ENCODE measurements at places on chromosomes 3 and 15.

DNA sequence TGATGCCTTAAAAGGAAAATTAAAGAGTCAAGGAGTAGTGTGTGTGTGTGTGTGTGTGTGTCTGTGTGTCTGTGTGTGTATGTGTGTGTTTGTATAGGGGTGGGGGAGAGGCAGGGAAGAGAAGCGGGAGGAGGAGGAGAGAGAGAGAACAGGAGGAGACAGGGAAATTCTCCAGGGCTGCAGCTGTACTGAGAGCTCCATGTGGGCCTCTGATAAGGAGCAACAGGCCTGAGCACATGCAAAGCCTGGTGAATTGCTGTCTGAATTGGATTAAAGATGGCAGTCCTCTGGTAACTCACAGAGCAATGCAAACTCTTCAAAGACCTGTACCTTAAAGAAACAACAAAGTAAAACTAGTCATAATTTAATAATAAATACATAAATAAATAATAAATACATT, 70.6 kb downstream of the SEMA6D start:
- DNase-seq = no peak

DNA sequence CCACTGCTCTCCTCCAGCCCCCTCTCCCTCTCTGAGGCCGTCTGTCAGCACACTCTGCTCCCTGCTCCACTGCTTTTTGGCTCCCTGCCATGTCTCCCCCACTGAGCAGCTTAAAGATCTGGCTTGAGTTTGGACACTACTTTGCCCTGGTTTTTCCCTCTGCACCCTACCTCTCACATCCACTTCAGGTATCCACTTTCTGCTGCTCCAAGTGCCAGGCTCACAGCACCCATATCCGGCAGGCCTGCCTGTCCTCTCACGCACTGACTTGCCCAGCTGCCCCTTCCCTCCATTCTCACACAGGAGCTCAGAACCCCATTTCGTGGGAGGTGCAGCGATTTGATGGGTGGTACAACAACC, 3.7 kb downstream of the DUOX1 start:
- DNase-seq = no peak

DNA sequence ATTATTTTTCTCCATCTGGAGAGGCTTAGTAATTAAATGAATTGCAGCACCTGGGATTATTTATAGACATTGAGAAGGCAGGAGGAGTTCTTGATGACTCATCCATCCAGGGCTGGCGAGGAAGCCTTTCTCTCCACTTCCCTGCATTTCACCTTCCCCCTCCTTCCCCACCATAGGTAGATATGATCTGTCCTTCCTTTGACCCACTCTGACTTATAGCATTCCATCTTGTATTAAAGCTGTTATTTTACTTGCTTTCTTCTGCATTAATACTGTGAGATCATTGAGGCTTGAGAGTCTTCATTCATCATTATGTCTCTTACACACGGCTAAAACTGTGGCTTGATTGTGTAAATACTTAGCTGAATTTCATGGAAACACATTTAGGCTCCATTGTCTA, 288.8 kb downstream of the FEZF2 start:
- DNase-seq = no peak

GRCh38 chr3:12643724-12644123, 20.2 kb downstream of the RAF1 start:
- DNase-seq = no peak

DNA sequence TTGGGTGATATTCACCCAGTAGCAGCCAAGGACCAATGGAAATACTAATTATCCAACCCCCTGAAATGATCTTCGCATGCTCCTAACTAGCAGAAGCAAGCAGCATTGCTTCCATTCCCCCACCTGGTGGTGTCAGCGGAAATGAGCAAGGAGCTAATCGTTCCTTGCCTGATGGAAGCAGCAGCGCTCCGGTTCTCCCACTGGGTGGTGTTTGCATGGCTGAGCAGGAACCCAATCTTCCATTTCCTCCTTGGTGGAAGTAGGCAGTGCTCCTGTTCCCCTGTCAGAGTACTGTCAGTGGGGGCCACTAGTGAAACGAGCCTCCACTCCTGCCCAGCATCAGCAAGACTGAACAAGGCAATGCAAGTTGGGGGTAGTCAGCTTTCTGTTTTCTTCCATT, 311.5 kb downstream of the CACNA2D3 start:
- no peak for DNase-seq

DNA sequence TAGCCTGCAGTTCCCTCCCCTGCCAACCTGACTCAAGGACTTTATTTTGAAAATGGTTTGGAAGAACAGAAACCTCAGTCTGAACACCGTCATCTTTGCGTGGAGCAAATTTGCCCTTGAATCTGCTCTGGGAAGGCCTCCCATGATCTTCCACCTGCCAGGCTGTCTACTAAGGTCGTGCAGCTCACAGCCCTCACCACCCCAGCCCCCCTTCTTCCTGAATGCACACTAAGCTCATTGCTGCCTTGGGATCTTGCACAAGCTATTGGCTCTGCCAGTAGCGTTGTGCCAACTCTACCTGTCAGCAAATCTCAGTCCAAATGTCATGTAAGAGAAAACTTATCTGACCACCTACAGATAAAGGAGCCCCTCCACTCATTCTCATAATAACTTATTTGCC, 141.5 kb downstream of the USP13 start:
- no peak for DNase-seq

GRCh38 chr3:181735911-181736310, 24.2 kb downstream of the SOX2 start:
- no peak for DNase-seq

DNA sequence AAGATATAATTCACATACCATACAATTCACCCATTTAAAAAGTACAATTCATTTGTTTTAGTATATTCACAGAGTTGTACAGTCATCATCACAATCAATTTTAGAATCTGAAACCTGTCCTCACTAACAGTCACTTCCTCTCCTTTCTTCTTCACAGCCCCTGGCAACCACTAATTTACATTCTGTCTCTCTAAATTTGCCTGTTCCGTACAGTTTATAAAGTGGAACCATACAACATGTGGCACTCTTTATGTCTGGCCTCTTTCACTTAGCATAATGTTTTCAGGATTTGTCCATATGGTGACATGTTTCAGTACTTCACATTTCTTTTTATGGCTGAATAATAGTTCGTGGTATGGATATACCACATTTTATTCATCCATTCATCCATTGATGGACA, 22.7 kb downstream of the ERICH6 start:
- DNase-seq = no peak

Measured in SHP77 (cell line).